ENCODE measurements at places on chromosomes 4 and X. TPM values are rescaled to one million over a fixed set of nuclear protein-coding genes. Genes with fewer than 3 reads are reported as not detected.
A peak's percentile ranks its signal among the peaks of the same experiment; 100 is the strongest.

- DNase-seq: no peak
These were observed 7.1 kb upstream of the CNOT6L start for GRCh38 chr4:77826275-77826674.

GRCh38 chrX:1358793-1359476 is 22.4 kb downstream of the IL3RA start:
- DNase-seq: no peak

GRCh38 chrX:148813422-148813821 is 313.0 kb downstream of the AFF2 start:
- DNase-seq: no peak

- DNase-seq: no peak
These were observed 135.8 kb upstream of the FRG1 start for GRCh38 chr4:189804894-189805293.

DNA sequence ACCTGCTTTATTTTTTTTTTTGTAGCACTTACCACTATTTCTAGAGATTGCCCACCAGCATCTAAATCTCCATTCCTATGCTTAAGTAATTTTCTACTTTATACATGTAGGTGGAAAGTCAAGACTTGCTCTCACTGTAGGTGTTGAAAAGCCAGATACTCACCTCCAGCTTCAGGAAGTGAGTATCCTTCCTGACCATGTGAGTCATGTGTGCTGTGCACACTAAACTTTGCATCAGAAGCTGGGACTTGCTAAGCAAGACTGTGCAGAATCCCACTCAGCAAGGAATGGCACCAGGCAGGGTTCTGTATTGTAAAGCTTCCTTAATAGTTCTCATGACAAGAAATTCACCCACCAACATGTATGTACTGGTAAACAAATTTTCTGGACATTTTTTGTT is 151.8 kb downstream of the POU4F2 start:
- DNase-seq: no peak

DNA sequence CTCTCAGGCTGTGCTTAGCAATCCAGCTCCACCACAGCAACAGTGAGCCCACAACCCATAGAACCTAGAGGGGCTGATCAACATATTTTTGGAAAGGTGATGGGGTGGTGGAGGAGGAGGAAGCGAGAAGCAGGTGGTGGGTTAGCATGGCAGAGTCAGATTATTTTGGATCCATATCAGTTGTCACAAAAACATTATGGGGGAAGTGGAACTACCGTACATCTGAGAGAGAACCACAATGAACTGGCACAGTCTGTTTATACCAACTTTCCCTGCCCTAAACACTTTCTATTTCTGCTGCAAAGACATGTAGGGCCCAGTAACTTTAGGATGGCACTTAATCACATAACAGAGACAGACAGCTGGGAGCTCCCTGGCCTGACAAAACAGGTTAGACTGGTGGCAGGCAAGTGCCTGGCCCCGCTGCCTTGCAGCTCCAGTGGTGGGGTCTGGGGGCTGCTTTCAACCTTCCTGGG is 4.3 kb downstream of the SLC9A7 start:
- DNase-seq: no peak

DNA sequence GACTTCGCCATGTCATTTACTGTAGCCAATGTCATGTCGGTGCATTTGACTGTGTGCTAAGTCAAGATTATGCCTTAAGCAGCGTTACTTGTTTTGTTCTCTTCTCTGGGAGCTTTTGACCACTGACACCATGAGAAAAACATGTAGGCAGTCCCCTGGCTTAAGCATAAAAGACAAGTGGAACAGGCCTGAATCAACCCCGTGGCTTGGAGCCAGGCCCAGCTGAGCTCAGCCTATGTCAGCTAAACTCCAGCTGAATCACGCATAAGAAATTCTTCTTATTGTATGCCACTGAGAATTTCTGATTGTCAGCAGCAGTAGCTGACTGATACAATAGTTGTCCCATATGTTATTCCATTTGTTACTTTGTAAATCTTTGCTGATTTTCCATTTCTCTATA is 261.9 kb downstream of the CBLL2 start:
- DNase-seq: peak; percentile 85

GRCh38 chr4:152708796-152709195 is 29.0 kb upstream of the TMEM154 start:
- DNase-seq: no peak

CLNK gene
- total RNA-seq: not detected

AKAP14 gene
- total RNA-seq: not detected

MANBA gene
- 18.3 TPM for total RNA-seq

USP27X gene
- 6.3 TPM for total RNA-seq

CTAG2 gene
- 27.1 TPM for total RNA-seq

POF1B gene
- not detected for total RNA-seq

CBR4 gene
- total RNA-seq: 4.5 TPM
